ENCODE measurements at places on chromosomes 6 and 20.

GRCh38 chr6:4413073-4413472, 277.7 kb upstream of the ECI2 start:
- no peak for DNase-seq

DNA sequence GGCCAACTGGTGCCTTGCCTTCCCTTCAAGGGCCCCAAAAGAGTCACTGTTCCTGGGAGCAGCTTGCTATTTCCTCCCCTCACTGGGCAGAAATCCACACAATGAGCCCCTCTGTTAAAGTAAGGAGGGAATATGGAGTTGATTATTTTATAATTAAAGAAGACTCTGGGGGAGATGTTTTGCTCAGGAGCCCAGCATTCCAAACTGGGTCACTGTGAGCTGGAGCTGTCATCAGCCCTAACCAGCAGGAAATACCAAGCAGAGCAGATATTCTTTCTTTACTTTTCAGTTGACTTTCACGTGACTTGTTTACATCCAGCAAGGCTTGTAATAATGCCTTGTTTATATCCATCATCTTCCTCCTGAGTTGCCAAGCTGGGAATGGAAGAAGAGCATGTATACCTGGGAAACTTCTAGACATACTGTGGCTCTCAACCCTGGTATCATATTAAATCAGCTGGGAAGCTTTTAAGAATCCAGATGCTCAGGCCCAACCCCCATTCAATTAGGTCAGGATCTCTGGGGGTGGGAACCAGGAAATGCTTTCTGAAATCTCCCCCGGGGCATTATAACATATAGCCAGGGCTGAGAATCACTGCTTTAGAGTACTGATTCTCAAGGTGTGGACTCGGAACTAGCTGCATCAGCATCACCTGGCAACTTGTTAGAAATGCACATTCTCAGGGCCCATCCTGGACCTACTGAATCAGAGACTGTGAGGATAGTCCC, 175.6 kb upstream of the MYLIP start:
- no peak for DNase-seq

DNA sequence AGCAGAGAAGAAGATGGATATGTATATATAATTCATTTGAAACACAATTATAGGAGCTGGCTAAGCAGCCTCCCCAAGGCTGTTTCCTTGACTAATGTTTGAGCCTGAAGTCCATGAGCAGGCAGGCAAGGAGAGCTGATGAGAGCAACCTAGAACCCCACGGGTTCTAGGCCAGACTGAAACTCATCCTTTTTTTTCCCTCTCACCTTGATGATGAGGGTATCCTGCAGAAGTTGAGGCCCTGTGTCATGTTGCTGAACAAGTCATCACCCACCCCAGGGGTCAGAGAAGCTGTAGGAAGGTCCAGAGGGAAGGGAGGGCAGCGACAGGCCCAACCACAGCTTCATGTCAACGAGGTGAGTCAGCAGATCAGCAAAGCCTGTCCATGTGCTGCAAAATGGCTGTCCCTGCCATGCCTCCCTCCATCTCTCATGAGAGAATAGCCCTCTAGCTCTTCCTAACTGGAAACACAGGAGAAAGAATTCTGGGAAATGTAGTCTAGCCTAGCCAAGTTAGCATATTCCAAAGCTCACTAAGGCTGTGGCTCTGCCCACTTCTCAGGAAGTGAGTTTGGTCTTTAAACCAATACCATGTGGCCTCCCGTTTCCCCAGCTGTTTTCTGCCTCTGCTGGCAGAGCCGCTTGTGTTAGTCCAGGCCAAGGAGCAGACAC, 91.3 kb upstream of the DTNBP1 start:
- no peak for DNase-seq

GRCh38 chr6:154435400-154435945, 75.0 kb downstream of the CNKSR3 start:
- no peak for DNase-seq

- no peak for DNase-seq
Measured at GRCh38 chr6:30102414-30102969, 10.4 kb downstream of the TRIM31 start.

Measured in DMS79 treated with DMSO at 0.1 percent for 48 hours (cell line).